ENCODE measurements at places on chromosomes 3 and 15.
A peak's percentile ranks its signal among the peaks of the same experiment; 100 is the strongest.

GRCh38 chr15:100669260-100669659 lies 66.9 kb downstream of the ASB7 start:
- DNase-seq, result no peak

DNA sequence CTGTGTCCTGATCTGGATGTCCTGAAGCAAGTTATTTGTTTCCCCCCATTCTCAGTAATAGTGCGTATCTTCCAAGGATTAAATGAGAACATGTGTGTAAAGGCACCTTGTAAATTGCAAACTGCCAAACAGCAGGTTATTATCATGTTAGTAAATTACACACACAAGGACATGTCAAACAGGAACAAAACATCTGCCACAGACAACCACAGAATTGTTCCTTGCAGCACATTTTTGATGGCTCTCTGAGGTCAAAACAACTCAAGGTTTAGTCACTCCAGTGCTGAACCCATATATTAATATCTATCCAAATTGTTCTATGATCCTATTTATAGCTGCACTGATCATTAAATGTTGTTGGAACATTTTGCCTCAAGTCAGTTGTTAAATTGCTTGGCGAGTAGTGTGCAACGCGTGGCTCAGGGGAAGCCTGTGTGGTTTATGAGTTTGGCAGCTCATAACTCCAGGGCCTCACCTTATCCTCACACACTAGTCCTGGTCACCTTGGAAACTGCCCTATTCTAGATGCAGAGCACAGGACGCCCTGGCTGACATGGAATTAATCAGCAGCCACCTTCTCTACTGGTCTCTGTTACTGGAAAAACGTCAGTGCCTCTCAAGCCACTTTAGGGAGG lies 46.3 kb upstream of the CDV3 start:
- DNase-seq, result no peak

DNA sequence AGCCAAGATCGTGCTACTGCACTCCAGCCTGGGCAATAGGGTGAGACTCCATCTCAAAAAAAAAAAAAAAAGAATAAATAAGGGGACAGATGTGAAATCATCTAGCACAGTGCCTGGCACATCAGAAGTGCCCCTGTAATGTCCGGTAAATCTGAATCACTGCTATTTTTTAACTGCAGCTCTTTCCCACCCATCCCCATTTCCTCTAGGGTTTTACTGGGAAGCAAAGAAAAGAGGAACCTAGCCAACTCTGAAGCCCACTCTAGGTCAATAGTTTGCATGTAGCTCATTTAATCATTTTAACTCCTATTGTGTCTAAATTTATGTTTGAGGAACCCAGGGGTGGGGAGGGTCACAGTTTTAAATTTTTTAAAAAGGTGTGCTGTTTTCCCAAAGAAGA lies 26.0 kb downstream of the MAGI1 start:
- no peak for DNase-seq

- peak; percentile 47 for DNase-seq
These were observed 49.7 kb upstream of the POMGNT2 start for GRCh38 chr3:43155464-43156121.

- no peak for DNase-seq
These were observed 159.7 kb downstream of the POLR2M start for GRCh38 chr15:57866149-57866736.

DNA sequence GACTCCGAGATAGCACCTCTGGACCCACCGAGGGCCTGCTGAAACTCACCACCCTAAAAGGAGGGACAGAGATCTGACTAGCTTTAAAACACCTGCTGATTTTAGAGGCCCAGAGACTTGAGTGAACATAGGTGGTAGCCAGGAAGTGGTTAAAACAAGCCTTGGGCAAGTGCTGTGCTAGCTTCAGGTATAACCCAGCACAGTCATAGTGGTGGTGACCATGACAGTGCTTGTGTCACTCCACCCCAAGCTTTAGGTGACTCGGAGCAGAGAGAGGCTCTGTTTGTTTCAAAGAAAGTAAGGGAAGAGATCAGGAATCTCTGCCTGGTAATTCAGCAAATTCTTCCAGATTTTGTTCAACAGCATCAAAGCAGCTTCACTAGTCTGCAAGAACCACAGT lies 641.1 kb upstream of the BCHE start:
- DNase-seq, result no peak

- DNase-seq, result no peak
These were observed 47.4 kb upstream of the WNT7A start for GRCh38 chr3:13927295-13927694.

GRCh38 chr15:74011610-74012009 lies 17.1 kb downstream of the PML start:
- DNase-seq, result no peak

Measured in AG09319 (cell line).